ENCODE measurements at places on chromosomes 2 and 18. TPM values are rescaled to one million over a fixed set of nuclear protein-coding genes. Genes with fewer than 3 reads are reported as not detected.

HADHB gene
- 58.9 TPM for total RNA-seq

DNA sequence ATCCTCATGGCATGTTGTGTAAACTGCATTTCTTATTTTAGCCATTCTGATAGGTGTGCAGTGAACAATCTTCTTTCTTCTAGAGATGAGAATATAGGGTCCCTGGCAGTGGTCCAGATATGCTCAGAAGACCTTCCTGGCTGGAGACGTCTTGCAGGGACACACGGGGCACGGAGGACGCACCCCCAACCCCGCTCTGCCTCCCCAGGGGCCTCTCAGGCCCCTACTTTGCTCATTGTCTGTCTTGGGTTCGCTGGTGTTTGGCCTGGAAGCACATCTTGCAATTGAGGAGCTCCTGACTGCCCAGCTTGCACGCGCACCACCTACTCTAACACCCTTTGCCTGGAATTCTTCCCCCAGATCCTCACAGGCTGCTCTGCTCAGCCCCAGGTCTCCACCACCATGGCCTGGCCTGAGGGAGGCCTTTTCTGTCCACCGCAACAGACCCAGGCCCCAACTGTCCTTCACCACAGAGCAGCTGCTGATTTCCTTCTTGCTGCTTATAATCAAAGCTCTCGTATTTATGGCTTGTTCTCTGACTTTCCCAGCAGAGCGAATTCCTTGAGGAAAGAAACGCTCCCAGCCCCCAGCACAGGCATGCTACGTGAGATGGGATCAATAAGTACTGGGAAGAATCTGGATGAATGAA is 295.9 kb upstream of the HDAC4 start:
- DNase-seq: no peak
- no peaks in the 10 kb centered on the region for H3K4me1 ChIP-seq
- H3K27me3 ChIP-seq: no peaks in the 10 kb centered on the region
- H3K4me3 ChIP-seq: no peak overlapping the region

DNA sequence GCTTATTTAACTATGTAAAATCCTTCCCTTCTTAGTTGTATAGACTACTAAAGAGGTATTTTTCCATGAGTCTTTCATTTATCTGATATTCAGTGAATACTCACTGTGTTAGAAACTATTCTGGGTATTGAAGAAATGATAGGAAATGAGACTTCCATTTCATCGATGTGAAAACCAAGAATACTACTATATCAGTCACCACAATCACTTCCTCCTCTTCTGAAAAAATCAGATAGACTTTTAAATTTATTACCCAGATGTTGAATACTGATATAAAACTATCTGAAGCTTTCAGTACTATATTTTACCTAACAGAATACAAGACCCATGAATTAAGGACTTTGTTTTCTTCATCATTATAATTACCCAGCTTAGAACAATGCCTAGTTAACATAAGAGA is 1801.1 kb upstream of the CELF4 start:
- H3K4me1 ChIP-seq: no peaks in the 10 kb centered on the region
- DNase-seq: no peak
- no peaks in the 10 kb centered on the region for H3K27me3 ChIP-seq
- no peak overlapping the region for H3K4me3 ChIP-seq
- H3K27ac ChIP-seq: no peak overlapping the region

CARF gene
- total RNA-seq: 24.5 TPM

DNA sequence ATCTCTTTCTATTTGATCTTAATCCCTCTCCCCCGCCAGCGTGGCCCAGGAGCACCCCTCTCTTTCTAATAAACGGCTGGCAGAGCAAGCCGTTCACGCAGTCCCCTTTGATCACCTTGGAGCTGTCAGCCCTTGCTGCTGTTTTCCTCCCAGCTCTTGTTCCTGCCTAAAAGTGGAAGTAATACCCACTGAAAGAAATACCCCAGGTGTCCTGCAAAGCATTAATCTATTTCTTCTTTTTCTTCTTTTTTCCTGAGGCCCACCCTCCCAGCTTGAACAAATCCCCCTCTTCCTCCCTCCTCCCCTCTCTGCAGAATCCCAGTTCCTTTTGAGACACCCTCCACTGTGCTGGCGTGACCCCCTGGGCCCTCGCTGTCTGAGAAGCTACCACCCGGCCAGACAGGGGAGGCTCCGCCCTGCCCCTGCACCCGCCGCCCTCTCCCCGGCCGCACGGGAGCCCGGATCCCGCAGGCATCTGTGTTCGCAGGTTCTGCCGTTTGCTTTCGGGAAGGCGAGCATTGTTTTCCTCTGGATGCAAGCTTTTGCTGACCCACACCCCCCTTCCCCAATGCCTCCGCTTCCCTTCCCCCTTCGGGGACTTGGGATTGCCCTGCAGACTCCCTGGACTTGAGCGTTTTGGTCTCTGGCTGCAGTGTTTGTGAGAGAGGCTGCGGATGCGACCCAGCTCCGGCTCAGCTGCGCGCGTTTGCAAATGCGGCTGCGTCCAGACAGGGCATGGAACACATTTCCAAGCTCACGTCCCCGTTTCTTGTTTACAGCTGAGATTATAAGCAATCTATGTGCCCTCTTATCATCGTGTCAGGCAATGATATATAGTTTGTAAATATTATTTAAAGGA is 631.5 kb downstream of the NYAP2 start:
- no peak for DNase-seq
- H3K27me3 ChIP-seq: peaks cover 33% of the 10 kb centered on the region
- peaks cover 25% of the 10 kb centered on the region for H3K4me1 ChIP-seq
- H3K27ac ChIP-seq: no peak overlapping the region

DNA sequence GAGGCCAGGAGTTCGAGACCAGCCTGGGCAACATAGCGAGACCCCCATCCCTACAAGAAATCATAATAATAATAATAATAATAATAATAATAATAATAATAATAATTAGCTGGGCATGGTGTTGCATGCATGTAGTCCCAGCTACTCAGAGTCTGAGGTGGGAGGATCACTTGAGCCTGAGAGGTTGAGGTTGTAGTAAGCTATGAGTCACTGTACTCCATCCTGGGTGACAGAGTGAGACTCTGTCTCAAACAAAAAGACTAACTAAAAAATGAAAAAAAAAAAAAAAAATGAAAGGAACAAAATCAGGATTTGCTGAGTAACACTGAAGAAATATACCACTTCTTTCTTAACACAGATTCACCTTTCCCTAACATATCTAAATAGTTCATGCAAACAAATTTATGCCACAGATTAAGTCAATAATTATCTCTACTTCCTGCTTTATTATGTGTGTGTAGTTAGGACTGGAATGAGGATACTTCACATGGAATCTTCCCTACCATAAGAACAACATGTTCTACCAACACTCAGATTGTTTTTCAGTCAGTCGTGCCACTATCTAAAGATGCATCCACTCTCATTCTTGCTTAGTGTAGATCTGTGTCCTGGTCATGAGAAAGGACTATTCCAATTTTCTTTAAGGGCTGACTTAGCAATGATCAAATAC is 928.7 kb downstream of the SLC4A3 start:
- H3K27ac ChIP-seq: no peak overlapping the region
- H3K36me3 ChIP-seq: no peaks in the 10 kb centered on the region
- H3K4me3 ChIP-seq: no peak overlapping the region
- no peak for DNase-seq
- H3K4me1 ChIP-seq: no peaks in the 10 kb centered on the region

BCL11A gene
- 10.1 TPM for total RNA-seq

INSIG2 gene
- 25.6 TPM for total RNA-seq

DNA sequence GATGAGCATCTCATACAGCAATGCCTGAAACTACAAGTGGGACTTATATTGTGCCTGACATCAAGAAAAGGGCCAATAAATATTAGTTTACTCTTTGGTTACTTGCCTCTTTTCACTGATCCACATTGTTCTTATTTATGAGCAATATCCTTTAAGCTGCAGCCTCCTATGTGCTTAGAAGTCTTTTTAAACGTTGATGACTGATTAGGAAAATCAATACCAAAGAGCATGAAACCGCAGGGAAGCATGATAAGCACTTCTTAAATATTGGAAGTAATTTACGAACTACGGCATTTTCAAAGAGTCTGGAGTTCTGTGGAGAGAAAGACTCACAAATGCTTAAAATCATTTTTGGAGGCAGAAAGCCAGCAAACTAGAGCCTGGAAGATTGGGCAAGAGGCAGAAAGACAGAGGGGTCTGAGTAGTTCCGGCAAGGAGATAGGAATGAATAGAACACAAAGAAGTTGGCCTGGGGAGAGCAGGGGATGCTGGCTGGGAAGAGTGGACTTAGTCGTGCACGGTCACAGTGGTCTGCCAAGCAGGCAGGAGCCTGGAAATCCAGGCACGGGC is 122.6 kb upstream of the NOSTRIN start:
- no peaks in the 10 kb centered on the region for H3K27me3 ChIP-seq
- H3K27ac ChIP-seq: no peak overlapping the region
- DNase-seq: no peak
- no peak overlapping the region for H3K4me3 ChIP-seq

DNA sequence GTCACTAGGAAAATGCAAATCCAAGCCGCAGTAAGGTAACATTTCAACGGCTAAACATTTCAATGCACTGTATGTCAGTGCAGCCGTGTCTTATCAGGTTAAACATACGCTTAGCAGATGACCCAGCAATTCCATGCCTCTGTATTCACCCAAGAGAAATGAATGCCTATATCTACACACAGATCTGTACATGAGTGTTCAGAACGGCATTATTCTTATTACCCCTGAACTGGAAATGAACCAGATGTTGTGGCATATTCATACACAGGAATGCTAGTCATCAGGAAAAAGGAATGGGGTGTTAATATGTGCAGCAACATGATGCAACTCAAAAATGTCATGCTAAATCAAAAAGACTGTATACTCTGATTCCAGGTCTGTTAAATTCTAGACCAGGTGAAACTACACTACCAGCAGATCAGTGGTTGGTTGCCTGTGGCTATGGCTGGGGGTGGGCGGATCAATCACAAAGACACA is 80.4 kb upstream of the RPL31 start:
- H3K36me3 ChIP-seq: peaks cover 20% of the 10 kb centered on the region
- no peak overlapping the region for H3K4me3 ChIP-seq
- DNase-seq: no peak
- no peak overlapping the region for H3K27ac ChIP-seq
- no peaks in the 10 kb centered on the region for H3K4me1 ChIP-seq
- no peaks in the 10 kb centered on the region for H3K27me3 ChIP-seq

DNA sequence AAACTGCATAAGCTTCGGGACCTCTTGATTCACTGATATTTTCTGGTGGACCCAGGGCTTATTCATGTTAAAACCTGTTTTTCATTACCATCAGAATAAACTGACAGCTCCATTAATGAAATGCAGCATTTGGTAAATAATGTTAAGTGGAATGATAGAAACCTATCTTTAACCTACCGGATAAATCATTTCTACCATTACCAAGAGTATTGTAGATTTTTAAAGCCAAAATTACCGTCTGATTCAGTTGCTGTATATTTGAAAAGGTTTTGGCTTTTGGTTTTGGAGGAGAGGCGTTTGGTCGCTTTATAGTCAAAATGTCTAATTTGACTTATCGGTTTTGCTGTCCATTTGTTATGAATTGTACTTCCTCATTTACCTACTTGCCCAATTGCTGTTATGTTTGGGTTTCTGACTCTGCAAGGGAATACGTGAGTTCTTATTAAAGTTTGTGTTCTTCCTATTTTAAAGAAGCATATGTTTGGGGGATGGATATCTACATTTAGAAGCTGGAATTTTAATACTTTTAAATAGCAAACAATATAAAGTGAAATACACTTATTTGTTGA is 1.0 kb upstream of the CUL3 start:
- H3K36me3 ChIP-seq: peaks cover 8% of the 10 kb centered on the region
- peak overlapping the region; percentile 1 for H3K27ac ChIP-seq
- H3K4me3 ChIP-seq: peak overlapping the region; percentile 93
- peaks cover 33% of the 10 kb centered on the region for H3K4me1 ChIP-seq
- DNase-seq: no peak

GRCh38 chr2:186308347-186308746 is 177.7 kb upstream of the ZC3H15 start:
- DNase-seq: no peak
- H3K27ac ChIP-seq: no peak overlapping the region

DNA sequence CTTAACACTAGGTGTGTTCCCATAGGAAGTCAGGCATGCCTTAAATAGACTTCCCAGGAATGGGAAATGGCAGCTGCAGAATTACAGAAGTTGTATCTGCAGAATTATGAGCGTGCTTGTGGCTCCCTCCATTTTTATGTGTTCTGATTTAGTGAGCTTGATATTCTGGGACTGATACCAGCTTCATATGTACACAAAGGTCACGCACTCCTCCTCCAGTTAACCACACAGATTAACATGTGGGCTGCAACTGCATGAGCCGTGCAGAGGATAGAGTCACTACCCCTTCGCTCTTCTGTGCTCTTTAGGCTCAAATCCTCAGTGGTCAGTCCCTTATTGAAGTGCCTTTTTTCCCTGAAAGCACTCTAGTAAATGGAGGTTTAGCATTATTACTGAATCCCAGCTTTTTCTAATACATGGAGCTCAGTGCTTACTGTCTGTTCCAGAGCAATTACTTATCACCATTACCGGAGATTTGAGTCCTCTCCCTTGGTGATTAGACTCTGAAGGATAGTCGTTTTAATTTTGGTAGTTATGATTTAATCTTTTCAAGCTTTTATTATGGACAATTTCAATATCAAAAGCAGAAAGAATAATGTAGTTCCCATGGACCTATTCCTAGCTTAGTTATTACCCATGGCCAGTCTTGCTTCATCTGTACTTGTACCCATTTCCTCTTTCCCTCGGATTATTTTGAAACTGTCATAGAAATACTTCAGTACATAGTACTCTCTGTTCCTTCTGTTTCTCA is 238.3 kb downstream of the PRKCE start:
- H3K27me3 ChIP-seq: no peaks in the 10 kb centered on the region
- no peak for DNase-seq
- H3K4me1 ChIP-seq: peaks cover 87% of the 10 kb centered on the region
- H3K36me3 ChIP-seq: no peaks in the 10 kb centered on the region
- H3K27ac ChIP-seq: peak overlapping the region; percentile 21

DNA sequence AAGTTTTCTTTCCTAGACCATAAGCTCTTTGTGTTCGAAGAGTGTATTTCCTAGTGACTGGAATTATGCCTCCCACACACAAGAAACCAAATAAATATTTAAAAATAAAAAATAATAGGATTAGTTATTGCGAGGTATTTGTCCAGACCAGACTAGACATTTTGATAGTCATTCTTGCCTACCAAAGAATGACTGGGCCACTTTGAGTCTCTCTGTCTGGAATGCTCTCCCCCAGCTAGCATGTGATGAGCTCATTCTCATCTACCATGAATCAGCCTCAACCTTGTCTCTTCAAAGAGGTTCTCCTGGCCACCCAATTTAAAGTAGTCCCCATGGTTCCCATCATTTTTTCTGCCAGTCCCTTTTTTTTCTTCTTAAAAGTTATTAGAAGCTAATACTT is 13.9 kb upstream of the DSC1 start:
- no peaks in the 10 kb centered on the region for H3K36me3 ChIP-seq
- no peaks in the 10 kb centered on the region for H3K4me1 ChIP-seq
- no peaks in the 10 kb centered on the region for H3K27me3 ChIP-seq
- DNase-seq: no peak
- no peak overlapping the region for H3K4me3 ChIP-seq
